Activated CD8-positive, alpha-beta memory T cell treated with anti-CD3 and anti-CD28 coated beads, Interleukin-2, amount 50 U/mL, for 4 hours (primary cell): ENCODE measurements at places on chromosomes 6 and 20.

DNA sequence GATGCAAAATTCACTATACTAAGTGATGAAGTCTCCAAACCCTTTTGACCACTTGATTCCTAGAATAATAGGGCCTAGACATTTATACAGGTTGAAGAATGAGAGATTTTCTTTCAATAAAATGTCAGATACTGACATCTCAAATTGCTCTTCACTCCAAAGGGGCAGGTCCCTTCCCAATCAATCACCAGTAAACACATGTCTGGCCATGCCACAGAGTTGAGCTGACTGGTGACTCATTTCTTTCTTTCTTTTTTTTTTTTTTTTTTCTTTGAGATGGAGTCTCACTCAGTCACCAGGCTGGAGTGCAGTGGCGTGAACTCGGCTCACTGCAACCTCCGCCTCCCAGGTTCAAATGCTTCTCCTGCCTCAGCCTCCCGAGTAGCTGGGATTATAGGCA is 388.6 kb upstream of the BTBD3 start:
- DNase-seq: no peak

GRCh38 chr6:119220452-119220851 is 129.1 kb downstream of the MAN1A1 start:
- DNase-seq: no peak

DNA sequence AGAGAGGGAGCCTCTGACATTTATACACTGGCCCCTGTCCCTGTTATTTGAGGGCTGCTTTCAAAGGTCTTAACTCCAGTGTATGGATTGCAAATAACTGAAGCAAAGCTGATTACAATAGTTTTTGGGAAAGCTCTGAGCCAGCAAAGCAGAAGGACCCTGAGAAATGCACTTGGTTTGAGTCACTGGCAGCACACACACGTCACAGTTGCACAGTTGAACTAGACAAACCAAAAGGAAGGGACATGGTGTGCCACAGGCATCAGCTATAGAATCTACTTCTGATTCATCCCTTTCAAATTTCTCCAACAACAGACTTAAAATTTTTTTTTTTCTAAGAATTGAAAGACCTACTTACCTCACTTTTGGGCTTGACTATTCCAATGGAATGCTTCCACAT is 56.4 kb downstream of the SNRNP48 start:
- no peak for DNase-seq

DNA sequence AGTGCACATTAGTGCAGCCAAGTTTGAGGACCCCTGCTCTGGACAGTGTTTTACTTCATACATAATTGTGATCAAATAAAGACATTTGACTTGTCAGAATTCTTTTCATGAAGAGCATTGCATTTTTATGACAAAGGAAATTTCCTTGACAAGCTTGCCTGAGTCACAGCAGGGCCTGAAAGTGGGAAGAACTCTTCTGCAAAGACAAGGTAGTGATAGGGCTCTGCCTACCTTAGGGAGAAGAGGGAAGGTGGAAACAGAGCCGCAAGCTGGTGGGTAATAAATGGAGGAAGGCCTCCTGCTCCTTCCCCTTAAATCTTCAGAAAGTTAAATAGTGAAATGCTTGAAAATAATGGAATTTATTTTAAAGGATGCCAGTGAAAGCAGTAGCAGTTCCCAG is 118.2 kb downstream of the DHX35 start:
- no peak for DNase-seq

- no peak for DNase-seq
Observed at GRCh38 chr6:113825781-113826180, 31.4 kb upstream of the MARCKS start.

- DNase-seq: no peak
Observed at GRCh38 chr6:48678390-48678789, 567.4 kb upstream of the PTCHD4 start.

DNA sequence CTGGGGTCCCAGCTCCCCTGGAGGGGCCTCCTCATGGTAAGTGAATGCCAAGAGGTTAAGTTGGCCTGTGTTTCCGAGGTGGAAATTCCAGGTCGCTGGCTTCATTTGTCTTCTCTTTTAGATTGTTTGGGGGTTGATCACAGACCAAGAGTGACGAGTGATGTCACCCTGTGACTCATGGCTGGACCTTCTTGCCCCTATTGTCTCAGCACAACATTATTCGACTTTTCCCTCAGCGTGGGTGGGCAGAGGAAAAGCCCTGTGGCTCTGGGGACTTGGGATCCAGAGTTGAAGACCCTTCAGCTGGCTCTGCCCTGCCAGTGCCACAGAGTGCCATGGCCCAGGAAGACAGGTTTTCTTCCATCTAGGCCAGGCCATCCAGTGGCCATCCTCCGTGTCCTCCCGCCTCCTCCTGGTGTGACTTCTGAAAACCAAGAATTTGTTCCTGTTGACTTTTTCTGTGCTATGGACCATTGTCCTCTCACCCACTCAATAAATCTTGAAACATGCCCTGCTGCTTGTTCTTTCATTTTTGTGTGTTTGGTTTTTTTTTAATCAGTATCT is 15.4 kb upstream of the SNHG17 start:
- DNase-seq: no peak

- DNase-seq: no peak
Observed at GRCh38 chr6:143335865-143336264, 114.6 kb downstream of the ADAT2 start.

- DNase-seq: no peak
Observed at GRCh38 chr6:8017276-8017701, 46.9 kb downstream of the BLOC1S5 start.

DNA sequence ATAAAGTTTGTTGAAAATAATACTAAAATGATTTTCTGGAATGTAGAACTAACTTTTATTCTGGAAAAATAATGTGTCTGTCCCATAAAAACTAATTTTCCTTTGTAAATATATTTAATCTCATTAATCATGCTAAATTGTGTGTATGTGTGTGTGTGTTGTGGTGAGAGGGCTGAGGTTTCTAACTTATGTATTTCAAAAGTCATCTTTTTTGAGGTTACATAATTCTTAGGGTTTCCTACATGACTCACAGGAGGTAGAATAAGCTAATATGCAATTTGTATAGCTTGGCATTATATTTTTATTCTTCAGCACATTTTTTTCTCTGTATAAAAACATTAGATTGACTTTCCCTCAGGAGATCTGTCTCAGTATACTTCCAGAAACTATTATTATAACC is 64.1 kb upstream of the CLVS2 start:
- no peak for DNase-seq

GRCh38 chr20:48600470-48600945 is 227.3 kb downstream of the PREX1 start:
- no peak for DNase-seq

GRCh38 chr6:11323666-11324452 is 91.4 kb upstream of the NEDD9 start:
- no peak for DNase-seq

DNA sequence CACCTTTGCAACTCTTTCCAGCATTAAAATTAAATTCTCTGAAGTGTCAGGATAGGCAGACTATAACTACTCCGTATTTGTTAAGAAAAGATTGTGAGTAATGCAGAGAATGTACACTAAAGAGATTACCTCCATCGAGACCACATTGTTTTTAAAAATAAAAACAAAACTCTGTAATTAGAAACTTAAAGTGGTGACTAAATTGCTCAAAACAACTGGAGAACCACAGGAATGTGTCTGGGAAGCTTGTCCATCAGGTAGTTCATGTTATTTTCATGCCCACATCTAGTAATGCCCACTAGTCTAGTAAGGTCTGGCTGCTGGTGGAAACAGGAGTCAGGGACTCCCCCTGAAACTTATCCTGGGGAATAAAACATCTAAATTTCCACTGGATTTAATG is 103.0 kb upstream of the FOXQ1 start:
- DNase-seq: no peak

DNA sequence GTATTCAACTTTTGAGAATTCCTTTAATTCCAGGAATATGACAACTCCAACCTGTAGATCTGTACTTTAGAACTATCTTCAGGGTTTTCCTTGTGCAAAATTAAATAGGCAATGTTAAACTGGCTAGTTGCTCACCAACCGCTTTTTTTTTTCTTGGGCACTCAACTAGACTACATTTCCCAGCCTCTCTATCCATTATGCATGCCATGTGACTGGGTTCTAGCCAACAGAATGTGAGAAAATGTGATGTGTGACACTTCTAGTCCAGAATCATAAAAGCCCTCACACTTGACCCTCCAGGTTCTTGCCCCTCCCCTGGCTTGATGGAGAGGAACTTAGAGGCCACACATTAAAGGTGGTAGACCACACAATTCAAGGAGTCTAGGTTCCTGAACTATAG is 166.0 kb downstream of the LMBRD1 start:
- no peak for DNase-seq

- DNase-seq: no peak
Observed at GRCh38 chr6:150905769-150906168, 40.3 kb downstream of the MTHFD1L start.

DNA sequence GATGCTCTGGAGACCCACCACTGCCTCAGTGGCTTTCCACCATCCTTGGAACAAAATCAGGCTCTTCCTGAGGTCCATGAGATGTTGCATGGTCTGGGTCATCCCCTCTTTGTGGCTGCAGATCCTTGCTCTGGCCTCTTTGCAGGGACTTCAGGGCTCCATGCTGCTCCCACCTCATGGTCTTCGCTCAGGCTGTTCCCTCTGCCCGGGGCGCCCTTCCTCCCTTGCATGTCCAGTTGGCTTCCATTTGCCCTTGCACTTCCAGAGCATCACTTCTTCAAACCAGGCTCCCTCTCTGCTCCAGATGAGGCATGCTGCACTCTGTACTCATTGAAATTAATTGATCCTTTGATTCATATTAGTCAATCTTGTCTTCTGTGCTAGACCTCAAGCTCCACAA is 4.4 kb upstream of the PHACTR3 start:
- DNase-seq: no peak

- DNase-seq: peak; percentile 37
Observed at GRCh38 chr6:57267586-57268293, 45.6 kb upstream of the RAB23 start.

DNA sequence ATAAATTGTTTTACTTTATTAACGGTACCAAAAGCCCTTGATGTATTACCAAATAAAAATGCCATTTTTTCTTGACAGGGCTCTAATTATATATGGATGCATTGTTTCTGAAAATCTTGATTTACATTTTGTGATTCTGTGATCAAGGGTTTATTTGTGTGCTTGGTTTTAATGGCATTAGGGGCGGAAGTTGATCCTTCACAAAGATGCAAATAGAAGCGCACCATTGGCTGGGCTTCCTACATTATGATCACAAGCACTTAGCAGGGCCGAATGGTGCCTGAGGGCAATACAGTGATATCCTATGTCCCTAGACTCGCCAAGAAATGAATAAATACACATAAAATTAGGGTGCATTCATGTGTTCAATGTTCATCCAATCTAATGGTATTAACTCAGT is 172.9 kb upstream of the UST start:
- no peak for DNase-seq

GRCh38 chr6:692356-692851 is 535 bp downstream of the EXOC2 start:
- peak; percentile 75 for DNase-seq

GRCh38 chr20:54172856-54173652 is 732 bp downstream of the CYP24A1 start:
- DNase-seq: no peak

DNA sequence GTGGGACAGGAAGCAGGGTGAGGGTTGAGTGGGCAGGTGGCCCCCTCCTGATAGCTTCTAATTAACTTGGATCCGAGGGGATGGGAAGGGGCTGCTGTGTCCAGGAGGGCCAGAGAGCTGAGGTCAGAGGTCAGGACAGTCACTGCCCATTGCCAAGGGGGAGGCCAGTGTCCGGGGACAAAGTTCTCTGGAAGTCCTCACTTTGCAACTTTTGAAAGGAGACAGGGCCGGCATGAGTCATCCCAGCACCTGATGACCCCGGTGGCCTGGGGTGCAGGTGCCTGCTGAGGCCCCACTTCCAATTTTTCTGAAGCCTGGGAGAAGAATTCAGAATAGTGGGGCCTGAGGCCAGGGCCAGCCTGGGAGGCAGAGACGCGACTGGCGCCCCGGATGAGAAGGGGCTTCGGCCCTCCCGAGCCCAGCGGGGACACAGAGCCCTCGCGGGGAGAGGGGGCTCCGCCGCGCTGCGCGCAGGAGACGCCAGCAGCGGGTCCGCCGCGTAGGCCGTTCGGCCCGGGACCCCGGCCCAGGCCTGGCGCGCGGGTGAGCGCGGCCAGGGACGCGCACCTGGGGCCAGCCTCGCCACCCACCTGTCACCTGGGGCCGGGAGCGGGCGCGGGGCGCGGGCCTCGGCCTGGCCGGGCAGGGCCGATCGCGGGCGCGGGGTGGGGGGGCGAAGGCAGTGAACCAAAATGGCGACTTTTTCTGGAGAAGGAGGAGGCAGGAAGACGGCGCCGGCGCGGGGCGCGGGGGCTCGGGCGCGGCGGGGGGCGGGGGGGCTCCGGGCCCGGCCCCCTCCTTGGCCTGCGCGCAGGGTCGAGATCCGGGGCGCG is 586 bp downstream of the ZNF512B start:
- DNase-seq: peak; percentile 41

- DNase-seq: peak; percentile 47
Observed at GRCh38 chr20:53578492-53579222, 15.0 kb downstream of the ZNF217 start.

DNA sequence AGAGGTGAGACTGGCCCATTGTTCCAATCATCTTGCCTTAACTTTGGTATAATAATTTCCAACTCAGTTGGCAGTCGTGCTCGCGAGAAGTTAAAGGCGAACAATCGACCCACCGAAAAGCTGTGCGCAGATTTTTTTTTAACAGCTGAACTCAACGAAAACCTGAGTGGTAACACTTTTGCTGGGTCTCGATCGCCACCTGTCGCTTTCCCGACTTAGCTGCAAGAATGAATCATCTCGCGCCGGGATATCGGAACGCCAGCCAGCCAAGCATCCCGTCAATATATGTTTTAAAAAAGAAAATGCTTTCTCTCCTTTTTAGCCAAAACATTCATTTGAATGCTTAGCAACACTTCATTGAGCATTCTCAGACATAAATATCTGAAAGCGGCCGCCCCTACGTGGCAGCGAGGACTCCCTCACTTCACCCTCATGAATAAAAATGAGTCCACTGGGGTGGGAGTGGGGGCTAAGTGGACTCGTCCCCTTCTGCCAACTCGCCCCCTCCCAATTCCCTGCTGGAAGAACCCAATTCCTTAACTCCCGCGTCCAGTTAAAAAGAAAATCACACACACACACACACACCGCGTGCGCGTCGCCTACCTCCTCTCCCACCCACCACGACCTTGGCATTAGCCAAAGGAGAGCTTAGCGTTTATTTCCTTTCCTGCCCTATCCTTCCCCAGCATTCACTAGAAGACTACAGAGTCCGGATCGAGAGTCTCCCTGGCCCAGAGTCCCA is 1.5 kb downstream of the COL12A1 start:
- no peak for DNase-seq

DNA sequence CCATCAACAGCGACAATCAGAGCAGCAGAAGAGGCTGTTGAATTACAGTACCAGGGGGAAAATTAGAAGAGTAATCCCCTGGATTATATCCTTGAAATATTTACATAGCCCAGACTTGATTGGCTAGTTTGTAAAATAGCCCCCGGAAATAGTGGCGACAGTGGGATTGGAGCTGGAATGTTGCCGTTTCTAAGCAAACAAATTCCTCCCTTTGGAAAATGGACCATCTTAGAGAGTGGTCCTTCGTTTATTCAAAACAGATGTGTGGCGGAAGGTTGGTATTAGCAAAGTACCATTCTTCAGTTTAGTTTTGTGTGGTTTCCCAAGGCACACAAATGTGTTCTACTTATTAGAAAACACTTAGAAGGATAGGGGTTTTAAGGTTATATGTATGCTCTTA is 4.5 kb upstream of the EPB41L2 start:
- no peak for DNase-seq
